ENCODE measurements at places on chromosomes 2 and 18. TPM values are rescaled to one million over a fixed set of nuclear protein-coding genes. Genes with fewer than 3 reads are reported as not detected.

DNA sequence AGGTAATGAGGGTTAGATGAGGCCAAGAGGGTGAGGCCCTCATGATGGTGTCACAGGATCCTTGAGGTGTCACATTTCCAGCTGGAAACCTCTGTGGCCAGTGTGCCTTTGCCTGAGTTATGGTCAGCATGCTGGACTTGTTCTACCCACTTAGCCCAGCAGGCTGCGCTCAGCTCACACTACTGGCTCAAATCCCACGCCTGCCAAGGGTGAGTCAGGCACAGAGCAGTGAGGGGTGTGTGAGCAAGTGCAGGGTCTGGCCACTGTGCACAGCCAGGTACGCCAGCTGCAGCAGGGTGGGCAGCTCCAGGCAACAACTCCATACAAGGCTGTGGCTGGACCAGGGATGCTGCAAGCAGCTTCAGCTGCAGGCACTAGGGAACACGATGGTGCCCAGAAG is 616.6 kb upstream of the FSHR start:
- peak; percentile 27 for DNase-seq

GRCh38 chr18:70365361-70365760 is 76.5 kb downstream of the SOCS6 start:
- DNase-seq = no peak

GRCh38 chr2:5914811-5915611 is 222.8 kb downstream of the SOX11 start:
- no peak for DNase-seq

- no peak for DNase-seq
Measured at GRCh38 chr2:64112016-64112415, 32.2 kb downstream of the PELI1 start.

GRCh38 chr2:180247658-180248057 is 240.6 kb upstream of the CWC22 start:
- DNase-seq = no peak

DNA sequence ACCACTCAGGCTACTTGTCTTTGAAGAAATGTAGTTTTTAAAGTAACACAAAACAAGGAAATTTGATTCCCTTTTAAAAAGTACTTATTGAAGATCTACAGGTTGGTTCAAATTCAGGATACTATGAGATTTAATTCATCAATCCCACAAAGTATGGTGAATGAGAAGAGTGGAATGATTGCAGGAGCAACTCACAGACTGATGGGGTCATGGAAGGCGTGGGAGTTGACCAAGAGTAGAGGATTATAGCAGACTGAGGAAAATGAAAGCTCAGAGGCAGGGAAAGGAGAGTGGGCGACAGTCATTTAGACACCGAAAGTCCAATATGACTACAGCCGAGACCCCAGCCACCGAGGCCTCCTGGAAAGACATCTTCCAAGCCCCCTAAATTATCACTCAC is 12.5 kb upstream of the DAPL1 start:
- DNase-seq = peak; percentile 45

- no peak for DNase-seq
Measured at GRCh38 chr2:40556739-40557138, 104.8 kb upstream of the SLC8A1 start.

DNA sequence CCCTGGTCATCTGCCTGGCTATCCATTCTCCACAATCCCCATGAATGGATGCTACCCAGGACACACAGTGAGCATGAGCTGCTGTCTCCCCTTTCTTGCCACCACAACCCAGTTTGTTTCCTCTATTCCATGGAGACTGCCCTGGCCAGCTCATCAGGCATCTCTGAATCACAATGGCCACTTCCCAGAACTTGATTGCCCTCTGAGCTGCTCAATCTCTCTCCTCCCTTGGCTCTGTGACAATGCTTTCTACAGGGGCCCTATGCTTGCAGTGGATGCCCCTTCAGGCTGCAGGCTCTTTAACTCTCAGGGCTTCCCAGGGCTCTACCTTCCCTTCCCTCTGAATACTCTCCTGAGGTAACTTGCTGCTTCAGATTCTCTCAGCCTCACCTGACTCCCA is 14.4 kb upstream of the SLC4A5 start:
- DNase-seq = peak; percentile 15

DNA sequence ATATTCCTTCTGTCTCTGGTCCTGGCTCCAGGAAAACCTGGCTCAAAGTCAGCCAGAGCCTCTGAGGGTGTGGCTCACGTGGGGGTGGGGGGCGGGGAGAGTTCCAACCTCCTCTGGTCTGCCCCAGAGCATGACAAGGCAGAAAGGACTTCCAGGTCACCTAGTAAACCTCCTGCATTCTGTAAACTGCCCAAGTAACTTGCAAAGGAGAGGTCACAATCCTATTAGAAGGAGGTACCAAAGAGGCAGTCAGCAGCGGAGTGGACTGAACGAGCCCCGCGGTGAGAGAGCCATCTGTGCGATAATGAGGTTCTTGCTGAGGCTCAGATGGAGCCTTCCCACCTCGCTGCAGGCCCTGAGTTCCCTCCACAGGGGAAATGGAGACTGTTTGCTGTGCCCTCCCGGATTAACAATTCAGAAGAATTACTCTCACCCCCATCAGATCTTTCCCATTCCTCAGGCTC is 58.9 kb upstream of the GATA6 start:
- DNase-seq = no peak

TMEM17 gene
- 2.1 TPM for total RNA-seq

ANKRD62 gene
- not detected for total RNA-seq

COL4A3 gene
- total RNA-seq = 0.47 TPM
